NK-92 treated with Interleukin-12 subunit alpha and Interleukin-12 subunit beta, amount 100 ng/mL, for 24 hours (cell line): ENCODE measurements at places on chromosomes 5 and 9.

DNA sequence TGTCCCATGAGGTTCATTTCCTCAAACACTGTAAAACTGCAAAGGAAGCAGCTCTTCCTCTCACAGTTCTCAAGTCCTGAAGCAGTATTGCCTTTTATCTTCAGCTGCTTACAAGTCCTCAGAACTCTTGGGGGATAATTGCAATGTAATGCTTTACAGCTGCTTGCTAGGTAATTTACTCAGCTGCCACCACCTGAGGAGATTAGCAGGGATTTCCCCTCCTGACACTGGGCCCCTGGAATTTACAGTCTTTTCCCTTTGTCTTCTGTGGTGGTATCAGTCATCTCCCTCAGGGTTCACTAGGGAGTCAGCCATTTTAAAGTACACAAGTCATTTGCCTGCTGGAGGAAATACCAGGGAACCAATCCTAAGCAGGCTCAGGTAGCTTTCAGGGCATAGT is 754.3 kb upstream of the GRAMD2B start:
- no peak for DNase-seq

DNA sequence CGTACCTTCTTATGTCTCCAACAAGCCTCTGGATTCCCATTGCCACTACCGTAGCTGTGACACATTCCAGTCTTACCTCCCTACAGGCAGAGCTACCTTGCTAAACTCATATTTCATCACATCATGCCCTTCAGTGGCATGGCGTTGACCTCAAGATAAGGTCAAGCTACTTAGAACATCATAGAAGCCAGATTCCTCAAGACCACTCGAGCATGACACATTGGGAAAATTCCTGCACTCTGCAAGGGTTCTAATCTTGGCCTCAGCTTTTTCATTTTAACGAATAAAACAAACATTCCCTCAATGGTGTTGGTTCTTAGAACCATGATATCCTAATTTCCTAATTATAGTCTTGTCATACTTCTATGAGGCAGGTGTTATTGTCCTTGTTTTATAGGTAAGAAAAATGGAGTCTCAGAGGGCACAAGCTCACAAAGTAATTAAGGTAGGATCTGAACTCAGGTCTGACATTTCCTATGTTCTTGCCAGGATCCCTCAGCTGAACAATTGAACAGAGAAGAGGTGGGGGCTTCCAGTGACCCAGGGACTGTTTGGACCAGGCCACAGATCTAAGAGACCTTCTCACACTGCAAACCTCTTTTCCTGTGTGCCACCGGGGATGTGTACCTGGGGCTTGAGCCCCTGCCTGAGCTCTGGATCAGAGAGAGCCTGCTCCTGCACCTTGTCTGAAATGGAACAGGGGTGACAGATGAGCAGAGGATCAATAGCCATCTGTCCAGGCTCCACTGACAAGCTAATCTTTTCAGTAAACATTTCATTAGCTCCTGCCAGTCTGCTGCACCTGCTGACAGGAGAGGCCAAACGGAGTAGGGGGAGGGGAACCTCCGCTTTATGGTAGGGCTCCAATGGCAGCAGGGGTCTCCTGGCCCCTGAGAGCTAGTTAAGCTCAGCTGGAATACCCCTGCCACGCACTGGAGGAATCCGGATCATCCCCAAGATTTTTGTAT is 49.3 kb downstream of the ALG2 start:
- DNase-seq: no peak

DNA sequence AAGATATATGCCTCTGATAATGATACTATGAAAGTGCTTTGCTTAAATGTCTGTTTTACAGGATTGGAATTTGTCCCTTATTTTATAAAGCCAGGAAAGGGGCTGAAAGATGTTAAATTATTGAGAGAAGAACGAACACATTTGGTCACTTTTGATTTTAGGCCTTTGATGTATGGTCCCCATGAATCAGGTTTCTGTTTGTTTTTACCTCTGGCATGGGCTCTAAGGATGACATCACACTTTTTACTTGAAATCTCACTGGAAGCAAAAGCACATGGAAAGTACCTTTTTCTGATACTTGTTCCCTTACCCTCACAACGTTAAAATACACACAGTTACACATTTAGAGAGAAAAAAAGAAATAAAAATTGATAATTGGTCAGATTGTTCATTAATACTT is 6.9 kb downstream of the OTULIN start:
- DNase-seq: no peak

GRCh38 chr9:116080561-116080960 is 73.0 kb upstream of the PAPPA start:
- no peak for DNase-seq

DNA sequence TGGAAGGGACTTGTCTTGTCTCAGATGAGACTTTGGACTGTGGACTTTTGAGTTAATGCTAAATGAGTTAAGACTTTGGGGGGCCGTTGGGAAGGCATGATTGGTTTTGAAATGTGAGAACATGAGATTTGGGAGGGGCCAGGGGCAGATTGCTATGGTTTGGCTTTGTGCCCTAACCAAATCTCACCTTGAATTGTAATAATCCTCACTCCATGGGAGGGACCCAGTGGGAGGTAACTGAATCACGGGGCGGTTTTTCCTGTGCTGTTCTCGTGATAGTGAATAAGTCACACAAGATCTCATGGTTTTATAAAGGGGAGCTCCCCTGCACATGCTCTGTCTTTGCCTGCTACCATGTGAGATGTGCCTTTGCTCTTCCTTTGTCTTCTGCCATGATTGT is 72.1 kb downstream of the RAI14 start:
- DNase-seq: no peak

GRCh38 chr5:153780876-153781705 is 257.6 kb downstream of the FAM114A2 start:
- no peak for DNase-seq

DNA sequence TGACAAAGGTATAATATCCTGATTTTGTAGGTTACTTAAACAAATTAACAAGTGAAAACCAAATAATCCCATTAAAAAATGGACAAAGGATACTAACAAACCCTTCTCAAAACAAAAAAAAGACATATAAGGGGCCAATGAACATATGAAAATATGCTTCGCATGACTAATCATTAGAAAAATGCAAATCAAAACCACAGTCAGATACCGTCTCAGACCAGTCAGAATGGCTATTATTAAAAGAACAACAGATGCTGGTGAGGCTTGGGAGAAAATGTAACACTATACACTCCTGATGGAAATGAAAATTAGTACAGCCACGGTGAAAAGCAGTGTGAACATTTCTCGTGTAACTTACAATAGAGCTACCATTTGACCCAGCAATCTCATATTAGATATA is 1542.2 kb upstream of the CDH9 start:
- no peak for DNase-seq
